Fibroblast of upper back skin (primary cell): ENCODE measurements at places on chromosomes 2 and 18.

GRCh38 chr2:71082402-71083252 is 14.2 kb downstream of the NAGK start:
- DNase-seq, result no peak

DNA sequence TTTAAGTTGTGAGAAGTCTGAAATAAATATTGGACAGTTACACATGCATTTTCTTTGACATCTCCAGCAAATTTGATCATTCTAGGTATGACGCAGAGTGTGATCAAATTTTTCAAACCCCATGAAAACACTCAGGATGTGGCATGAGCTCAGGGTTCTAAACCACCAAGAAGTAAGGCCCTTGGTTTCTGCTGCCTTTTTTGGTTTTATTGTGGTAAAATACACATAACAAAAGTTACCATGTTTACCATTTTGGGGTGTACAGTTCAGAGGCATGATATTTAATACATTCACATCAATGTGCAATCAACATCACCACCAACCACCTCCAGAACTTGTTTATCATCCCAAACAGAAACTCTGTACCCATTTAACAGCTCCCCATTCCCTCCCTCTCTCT is 64.3 kb upstream of the TTN start:
- DNase-seq, result no peak

DNA sequence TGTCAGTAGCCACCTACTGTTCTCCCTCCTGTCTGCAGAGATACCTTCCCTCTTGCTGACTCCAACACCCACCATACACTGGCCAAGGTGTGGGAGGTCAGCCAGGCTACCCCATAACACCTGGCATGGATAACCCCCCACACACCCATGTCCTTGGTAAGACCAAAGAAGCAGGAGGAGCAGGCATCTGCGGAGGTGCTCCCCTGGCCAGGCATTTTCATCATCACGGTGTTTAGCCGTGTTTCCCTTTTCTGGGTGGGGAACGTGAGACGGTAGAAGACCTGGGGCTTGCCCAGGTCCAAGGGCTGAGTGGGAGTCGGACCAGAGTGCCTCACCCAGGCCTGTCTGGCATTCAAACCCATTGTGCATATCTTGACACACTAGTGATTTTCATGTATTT is 150.3 kb downstream of the SMAD7 start:
- no peak for DNase-seq

GRCh38 chr18:10062302-10063300 is 148.8 kb downstream of the VAPA start:
- peak; percentile 92 for DNase-seq

- peak; percentile 53 for DNase-seq
These were observed 37.0 kb upstream of the TMEM18 start for GRCh38 chr2:714005-714741.

DNA sequence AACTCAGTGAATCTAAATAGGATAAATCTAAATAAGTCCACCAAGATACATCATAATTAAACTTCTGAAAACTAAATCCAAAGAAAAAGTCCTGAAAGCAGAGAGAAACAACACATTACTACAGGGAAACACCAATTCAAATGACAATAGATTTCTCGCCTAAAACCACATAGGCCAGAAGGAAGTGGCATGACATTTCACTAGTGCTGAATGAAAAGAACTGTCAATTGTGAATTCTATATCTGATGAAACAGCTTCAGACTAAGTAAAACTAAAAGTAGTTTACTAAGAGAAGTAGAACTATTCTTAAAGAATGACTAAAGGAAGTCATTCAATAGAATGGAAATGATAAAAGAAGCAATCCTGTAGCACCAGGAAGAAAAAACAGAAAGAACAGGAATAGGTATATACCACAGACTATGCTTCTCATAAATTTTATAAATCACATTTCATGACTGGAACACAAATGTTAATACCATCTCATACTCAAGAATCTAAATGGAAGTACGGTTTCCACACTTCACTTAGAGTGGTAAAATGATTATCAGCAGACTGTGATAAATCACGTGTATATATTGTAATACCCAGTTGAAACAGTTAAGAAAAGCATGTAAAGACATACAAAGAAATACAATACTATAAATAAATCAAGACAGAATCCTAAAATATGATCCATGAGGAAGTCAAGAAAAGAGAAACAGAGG is 46.4 kb downstream of the ASXL2 start:
- no peak for DNase-seq

DNA sequence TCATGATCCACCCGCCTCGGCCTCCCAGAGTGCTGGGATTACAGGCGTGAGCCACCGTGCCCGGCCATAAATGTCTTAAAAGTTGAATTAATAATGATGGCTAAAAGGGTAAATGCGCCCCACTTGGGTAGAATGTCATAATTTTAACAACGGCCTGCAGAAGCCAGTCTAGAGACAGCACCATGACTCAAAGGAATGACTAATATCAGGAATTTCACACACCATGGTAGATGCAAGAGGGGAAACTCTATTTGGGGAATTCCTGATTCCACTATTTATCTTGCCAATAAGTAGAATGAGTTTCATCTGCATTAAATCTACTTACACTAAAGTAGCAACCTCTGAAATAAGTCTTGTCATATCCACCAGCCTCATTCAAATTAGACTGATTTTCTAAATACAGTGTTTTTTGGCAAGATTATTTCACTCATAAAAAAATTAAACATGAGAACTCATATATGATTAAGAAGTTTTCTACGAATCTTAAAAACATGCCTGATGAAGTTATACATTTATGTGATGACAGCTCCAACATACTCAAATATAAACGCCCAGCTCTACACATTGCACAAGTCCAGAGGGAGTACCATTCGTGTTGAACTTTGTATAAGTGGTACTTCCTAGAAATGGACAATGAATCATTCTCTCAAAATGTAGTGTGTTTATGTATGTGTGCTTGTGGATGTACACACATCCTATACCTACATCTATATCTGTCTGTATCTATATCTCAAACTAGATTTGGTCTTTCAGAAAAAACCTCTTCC is 309.7 kb downstream of the IRS1 start:
- DNase-seq, result peak; percentile 94

- no peak for DNase-seq
These were observed 84.1 kb upstream of the CTNNA2 start for GRCh38 chr2:79428745-79429144.

DNA sequence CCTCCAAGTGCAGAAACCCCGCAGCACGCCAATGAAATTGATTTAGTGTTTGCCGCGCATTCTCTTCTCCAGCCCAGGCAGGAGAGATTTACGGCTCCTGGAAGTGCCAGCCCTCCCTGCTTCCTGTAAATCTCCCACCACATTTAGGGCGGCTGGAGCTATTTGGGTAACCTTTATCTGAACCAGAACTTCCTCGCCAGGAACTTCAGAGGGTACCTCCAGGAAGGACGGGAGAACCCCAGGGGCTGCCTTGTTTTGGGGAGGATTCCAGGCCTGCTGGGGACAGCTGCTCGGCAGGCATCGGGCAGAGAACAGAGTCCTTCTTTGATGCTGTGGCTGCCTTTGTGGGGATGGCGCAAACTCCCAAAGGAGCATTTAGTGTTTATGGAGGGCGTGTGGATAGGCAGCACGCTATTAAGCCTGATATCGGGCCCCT is 122.0 kb upstream of the MYCN start:
- DNase-seq, result no peak

- no peak for DNase-seq
These were observed 289.4 kb downstream of the AFF3 start for GRCh38 chr2:99852956-99853355.

GRCh38 chr18:70499218-70499691 is 210.4 kb downstream of the SOCS6 start:
- no peak for DNase-seq

DNA sequence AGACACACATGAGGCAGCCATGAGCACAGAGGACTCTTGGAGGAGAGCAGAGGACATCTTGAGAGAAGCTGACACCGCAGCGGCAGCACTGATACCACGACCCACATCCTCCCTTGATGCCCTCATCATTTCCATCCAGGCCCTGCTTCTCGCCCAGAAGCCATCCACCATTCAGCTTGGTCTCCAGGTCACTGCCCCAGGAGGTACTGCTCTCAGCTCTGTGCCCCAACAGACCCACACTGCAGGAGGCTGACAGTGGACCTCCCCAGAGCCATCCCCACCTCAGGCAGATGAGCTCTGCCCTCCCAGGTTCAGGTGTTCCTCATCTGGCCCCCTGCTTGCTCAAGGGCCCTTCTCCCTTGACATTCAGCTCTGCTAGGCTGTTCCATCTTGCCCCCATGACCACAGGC is 74.9 kb downstream of the ACKR3 start:
- no peak for DNase-seq

GRCh38 chr2:203744091-203744490 is 37.7 kb downstream of the CD28 start:
- peak; percentile 27 for DNase-seq

DNA sequence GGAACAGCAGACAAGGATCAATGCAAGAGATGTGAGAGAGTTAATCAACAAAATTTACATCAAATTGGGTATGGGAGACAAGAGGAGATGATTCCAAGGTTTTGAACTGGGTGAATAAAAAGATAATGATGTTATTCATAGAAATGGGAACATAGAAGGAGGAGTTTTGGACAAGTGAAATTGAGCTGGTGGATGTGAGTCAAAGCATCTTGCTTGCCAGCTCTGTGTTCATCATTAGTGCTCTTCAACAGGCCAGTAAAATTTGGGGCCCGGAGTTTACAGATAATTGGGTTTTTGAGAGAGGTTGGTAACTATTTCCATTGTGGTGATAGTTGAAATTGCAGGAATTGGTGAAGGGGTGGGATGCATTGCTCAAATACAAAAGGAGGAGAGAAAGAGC is 69.9 kb upstream of the CAVIN2 start:
- no peak for DNase-seq

DNA sequence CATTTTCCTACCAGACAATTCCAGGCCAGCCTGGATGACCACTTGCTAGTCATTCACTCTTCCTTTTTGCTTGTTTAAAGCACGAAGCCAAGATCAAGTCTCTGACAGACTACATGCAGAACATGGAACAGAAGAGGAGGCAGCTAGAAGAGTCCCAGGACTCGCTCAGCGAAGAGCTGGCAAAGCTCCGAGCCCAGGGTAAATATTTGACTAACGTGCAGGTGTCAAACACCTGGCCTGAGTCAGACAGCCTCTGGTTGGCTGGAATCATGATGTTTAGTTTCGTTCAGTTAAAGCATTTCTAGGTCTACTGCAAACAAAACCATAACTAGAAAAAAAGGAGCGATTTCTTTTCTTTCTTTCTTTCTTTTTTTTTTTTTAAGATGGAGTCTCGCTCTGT is 44.2 kb upstream of the LYPD6B start:
- DNase-seq, result no peak

DNA sequence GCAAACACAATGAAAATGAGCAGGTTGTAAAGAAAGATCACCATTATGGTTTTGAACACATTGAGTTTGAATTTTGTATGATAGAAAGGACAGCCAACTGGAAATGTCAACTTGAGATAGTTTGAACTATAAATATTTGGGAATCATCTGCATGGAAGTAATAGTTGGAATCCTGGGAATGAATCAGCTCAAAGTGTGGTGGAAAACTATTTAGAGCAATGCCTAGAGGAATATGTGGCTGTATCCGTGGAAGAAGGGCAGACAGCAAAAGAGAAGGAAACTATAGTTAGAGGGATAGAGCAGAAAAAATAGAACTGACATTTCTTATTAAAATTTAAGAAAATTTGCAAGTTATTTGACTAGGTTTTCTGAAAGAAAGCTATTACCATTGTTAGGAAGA is 112.5 kb upstream of the OTX1 start:
- DNase-seq, result peak; percentile 63

DNA sequence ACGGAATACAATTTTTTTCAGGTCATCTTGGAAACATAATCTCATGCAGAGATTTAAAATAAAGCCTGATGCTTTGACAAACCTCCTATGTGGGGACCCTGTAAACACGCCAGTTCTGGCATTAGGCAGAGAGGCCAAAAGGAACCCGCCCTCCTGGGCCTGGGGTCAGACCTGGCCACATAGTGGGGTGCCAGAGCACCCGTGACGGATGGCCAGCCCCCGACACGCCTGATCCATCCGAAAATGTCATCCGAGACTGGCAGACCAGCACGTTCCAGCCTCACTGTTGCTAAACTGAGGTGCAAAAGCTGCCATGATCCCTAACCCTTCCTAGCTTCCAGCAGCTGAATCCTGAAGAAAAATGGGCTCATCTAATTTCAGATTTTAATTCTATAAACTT is 222.6 kb upstream of the SALL3 start:
- no peak for DNase-seq

DNA sequence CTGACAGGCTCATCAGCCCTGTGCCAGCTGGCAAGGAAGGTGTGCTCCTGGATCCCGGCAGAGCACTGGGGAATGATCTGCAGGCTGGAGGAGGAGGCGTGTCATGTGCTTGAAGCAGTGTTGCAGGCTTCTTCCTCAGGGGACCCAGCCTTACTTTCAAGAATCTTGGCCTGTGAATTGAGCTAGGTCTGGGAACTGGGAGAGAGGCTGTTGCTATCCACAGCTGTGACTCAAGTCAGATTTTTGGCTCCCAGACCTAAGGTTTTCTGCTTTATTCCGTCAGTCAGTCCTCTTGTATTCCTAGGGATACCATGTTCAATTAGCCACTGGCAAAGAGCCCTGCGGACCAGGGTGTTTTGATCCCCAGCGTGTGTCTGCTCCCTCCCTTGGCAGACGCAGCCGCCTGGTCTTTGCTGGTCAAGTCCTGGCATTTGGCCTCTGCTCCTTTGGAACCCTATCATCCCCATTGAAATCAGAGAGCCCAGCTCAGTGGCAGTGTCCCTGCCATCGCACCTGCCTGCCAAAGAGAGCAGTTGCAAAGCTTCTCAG is 32.4 kb downstream of the ASB1 start:
- DNase-seq, result peak; percentile 83

DNA sequence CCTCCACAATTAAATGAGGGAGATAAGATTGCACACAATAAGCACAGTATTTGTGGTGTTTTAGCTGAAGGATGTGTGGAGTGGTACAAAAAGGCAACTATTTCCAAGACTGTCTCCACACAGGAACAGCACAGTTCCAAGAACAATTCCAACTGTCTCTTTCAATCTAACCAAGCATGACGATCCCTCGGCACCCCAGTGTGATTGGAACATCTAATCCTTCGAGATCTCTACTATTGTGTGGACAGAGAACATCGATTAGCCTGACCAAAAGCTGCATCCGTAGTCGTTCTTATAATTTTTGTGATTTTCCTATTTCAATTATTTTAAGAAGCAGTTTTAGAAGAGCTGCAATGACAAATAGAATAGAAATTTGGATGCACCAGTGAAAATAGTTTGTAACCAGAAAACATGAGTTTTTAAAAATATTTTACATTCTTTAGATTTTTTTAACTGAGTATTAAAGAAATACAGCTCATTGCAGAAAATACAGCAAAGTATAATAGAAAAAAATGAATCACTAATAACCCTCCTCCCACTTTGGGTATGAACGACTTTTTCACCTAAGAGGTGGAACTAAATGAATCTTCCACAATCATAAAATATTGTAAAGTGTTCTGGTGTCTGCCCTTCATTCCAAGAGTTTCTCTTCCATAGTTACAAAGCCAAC is 76.4 kb upstream of the CABLES1 start:
- DNase-seq, result peak; percentile 32

DNA sequence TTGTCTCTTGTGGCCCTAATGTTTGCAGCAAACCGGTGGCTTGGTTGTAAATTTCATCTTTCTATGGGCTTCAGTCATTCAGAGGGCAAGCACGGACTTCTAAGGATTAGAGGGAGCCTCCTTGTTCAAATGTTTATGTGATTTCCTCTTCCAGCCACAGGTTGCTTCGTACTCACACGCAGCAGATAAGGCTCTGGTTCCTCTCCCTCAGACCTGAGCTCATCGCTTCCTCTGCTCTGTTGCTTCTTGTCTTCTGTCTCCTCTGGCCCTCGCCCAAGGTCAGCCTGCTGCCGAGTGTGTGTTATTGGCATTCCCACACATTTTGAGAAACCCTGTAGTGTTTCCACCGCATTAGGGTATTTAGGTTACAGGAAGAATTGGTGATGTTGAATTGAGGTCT is 44.0 kb downstream of the MYL12B start:
- DNase-seq, result peak; percentile 60
